NCI-H526 treated with DMSO at 0.1 percent for 48 hours (cell line): ENCODE measurements at places on chromosomes 1 and 21.

DNA sequence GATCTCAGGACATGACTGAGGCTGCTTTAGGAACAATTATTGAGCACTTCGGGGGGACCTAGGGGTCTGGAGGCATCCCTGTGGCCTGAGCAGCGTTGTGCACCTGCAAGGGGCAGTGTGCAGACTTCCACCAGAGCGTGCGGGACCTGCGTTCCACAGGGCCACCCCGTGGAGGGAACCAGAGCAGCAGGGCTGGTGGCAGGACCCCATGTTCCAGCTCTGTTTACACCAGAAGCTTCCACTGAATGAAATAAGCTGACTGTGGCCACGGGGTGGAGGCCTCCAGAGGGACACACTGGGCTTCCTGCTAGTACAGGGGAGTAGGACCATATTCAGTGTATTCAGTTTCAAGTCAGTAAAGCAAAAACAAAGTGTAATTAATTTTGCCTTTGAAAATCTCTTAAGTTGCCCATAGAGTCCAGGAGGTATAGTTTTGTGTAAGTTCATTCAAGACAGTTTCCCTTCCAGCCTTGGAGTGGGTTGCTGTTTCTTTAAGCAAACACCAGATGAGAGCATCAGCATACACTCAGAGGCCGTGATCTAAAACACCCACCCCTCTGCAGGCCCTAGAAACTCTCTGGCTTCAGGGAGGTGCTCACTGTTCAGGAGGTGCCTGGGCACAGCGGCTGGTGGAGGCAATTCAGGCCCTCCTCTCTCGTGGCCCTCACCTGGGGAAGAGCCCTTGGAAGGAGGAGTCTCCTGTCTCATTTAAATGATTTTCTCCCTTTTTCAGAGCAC is 16.6 kb downstream of the SLC1A7 start:
- no peak for DNase-seq

DNA sequence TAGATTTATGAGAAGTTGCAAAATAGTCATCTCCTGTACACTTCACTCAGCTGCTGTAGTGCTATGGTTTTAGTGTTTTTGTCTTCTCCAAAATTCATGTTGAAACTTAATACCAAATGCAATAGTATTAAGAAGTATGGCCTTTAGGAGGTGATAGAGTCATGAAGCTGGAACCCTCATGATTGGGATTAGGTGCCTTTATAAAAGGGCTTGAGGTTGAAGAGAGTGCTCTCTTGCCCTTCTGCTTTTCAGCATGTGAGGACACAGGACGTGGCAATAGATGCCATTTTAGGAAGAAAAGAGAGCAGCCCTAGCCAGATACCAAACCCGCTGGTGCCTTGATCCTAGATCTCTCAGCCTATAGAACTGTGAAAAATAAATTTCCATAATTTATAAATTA is 87.6 kb downstream of the CTH start:
- DNase-seq: no peak

- DNase-seq: no peak
Measured at GRCh38 chr1:228488818-228489674, 1.9 kb downstream of the RNF187 start.

- DNase-seq: no peak
Measured at GRCh38 chr1:77739235-77739634, 20.4 kb downstream of the USP33 start.

GRCh38 chr1:112399456-112399855 is 3.4 kb downstream of the CTTNBP2NL start:
- DNase-seq: no peak

DNA sequence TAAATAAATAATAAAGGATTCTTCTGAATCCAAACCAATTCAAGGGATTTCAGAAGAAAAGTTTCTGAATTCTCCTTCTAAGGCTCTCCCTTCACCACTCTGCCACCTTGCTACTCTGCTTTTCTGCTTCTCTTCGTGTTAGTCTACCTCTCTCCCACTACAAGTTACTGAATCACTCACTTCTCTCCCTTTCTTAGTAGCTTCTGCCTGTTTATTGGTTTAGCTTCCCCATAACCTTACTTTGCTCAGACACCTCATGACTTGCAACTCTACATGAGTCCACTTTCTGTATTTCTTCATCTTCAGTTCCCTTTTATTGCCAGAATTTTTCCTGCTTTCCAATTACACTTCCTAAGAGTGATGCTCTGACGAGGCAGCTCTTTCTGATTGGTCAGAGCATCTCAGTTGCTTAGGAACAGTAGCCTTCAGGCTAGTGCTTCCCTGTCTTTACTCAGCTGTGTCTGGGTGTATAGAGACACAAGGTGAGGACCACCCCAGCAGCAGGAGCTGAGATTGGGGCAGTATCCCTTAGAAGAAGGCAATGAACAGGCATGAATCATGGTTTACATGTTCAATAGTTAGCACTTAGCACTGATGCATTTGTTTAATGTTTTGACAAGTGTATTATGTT is 144.6 kb downstream of the SLC30A10 start:
- DNase-seq: no peak

- DNase-seq: no peak
Measured at GRCh38 chr1:208977012-208977411, 606.5 kb upstream of the CAMK1G start.

- no peak for DNase-seq
Measured at GRCh38 chr1:177558372-177558771, 387.6 kb downstream of the BRINP2 start.

DNA sequence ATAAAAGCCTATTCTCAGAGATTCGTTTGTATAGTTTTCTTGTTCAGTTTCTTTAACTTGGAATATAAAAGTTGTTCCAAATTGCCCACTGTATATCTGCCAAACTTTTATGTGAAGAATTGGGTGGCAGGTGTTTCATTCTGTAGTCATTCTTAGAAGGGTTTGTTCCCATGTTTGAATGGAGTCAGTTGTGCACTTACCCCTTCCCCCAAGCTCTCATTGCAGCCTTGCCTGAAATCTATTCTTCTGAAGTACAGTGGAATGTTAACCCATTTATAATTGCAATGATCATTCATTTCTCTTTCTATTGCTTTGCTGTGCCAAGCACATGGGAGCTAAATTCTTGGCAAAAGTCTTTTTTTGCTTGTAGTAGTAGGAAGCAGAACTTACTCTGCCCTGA is 375.3 kb upstream of the C1orf87 start:
- DNase-seq: no peak

GRCh38 chr1:147897029-147897752 is 5.4 kb upstream of the GJA8 start:
- no peak for DNase-seq

DNA sequence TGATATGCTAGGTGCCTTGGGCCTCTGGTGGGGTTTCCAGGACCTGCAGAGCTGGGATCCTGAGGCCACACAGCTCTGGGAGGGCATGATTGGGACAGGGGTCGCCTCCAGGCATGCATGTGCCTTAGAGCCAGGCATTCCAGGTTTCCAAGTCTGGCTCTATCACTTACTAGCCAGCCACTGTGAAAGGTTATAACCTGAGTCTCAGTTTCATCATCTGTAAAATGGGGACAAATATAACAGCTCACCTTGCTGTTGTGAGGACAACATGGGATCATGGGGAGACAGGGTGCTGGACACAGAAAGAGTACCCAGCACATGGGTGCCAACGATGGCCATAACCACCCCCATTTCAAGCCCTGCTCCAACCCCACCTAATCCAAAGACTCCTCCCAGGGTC is 2.7 kb downstream of the CHI3L1 start:
- no peak for DNase-seq

GRCh38 chr1:246837418-246838117 is 94.2 kb downstream of the AHCTF1 start:
- no peak for DNase-seq

DNA sequence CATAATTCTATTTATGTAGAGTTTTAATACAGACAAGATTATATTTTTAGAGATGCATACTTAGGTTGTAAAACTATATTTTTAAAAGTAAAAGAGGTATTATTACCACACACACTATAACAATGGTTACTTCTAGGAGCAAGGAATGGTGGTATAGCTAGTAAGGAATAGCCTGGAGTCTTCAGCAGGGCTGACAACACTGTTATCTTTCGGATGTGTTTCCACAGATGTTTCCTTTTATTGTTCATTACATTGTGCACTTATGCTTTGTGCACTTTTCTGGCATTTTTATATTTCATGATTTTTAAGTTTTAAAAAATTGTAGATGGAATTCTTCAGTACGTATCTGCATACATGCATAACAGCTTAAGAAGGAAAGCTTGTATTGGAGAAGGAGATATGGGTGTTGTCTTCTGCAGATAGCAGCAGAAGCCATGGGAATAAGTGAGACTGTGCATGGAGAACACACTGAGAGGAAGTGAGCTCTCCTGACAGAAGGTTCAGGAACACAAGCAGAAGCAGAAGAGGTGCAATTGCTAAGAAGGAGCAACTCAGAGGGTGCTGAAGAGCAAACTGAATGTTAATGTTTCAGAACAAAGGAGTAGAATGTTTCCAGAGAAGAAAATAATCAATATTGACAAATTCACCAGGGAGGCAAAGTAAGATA is 91.8 kb downstream of the UCHL5 start:
- DNase-seq: no peak

- DNase-seq: no peak
Measured at GRCh38 chr1:93810316-93810715, 68.7 kb downstream of the DNTTIP2 start.

DNA sequence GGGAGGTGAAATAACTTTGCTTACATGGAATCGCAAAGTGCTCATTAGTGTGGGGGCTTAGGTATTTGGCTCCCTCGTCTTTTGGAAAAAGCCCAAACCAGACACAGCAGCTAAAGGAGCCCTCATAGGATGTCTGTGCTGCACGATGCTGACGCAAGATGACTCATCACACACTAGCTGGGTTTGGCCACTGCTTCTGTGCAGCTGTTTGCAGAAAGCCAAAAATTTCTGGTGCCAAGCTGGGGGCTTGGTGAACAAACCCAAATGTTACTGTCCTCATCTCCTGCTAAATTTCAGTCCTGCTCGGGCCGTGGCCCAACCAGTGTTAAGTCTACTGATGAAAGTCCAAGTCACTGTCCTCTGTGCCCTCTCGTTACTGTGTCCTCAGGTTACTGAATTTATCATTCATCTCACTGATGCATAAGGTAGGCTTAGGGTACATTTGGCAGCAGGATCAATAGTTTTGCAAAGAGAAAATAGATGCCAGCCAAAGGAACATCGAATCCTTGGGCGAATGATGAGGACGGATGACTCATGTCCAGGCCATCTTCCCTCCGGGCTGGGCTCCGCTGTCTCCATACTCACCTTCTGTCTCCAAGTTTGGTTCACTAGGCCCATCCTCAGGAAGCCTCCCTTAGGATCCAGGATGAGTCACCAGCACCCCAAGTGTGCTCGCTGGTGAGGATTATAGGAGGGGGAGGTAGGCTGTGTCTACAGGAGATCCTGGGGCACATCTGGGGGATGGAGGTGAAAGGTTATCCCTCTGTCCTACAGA is 177.7 kb downstream of the ADSS2 start:
- no peak for DNase-seq

DNA sequence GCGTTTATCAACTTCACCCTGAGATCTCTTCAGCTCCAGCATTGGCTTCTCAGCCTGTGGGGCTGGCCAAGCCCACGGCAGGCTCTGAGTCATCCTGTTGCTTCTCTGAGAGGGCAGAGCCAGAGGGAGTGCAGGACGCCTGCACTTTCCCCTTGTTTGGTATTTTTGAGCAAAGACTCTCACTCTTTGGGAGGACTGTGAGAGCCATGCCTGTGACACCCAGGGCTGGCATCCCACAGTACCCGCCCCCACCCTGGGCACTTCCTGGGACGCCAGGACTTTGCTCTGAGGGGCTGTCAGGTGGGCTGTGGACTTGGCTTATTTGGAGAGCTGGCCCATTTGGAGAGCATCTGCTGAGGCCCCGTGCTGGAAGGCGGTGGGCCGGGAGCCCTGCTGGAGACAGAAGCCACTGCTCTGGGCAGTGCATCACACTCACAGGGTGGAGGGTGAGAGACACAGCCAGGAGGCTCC is 37.4 kb downstream of the VANGL1 start:
- DNase-seq: no peak

DNA sequence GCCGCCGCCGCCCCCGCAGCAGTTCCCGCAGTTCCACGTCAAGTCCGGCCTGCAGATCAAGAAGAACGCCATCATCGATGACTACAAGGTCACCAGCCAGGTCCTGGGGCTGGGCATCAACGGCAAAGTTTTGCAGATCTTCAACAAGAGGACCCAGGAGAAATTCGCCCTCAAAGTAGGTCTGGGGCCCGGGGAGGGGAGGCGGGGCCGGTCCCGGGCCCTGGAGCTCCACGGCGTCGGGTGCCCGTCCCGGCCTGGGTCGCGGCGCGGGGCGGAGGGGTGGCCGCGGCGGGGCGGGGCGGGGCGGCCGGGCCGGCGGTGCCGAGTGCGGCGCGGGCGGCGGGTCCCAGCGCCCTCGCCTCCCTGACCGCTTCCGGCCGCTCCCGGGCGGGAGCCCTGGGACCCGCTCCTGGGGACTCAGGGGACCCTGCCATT is 646 bp downstream of the MAPKAPK2 start:
- no peak for DNase-seq

DNA sequence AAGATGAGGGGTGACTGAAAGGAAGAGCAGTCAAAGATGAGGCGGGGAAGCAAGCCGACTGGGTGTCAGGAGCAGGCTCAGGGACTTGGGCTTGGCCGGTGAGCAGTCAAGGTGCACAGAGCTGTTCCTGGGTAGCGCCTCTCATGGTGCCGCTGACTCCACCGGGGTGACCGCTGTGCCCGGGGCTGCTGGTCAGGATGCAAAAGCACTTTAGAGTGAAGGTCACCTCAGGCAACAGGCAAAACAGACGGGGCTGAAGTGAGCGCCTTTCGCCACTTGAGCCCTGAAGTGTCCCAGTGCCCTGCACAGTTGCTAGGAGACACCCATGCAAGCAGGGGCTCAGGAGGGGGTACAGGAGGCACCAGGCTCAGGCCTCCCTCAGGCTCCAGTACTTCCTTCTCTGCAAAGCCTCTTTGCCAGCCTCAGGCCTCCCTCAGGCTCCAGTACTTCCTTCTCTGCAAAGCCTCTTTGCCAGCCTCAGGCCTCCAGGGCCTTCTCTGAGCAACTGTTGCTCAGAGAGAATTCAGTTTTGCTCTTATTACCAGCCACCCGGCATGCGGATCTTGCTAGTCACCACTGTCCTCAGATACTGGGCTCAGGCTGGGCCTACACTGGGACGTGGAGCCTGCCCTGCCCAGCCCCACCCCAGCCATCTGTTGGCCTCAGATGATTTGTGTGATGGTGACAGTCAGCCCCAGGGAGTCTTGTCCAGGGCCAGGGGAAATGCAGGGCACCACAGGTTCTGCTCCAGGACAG is 99.7 kb upstream of the IRF2BP2 start:
- no peak for DNase-seq
